Activated T-helper 2 cell treated with anti-CD3 and anti-CD28 coated beads, Interferon-gamma antibody, Interleukin-2, Interleukin-4, amounts not matched to agents 10 μg/mL and 5 μg/mL and 100 μg/mL, durations not matched to agents 14 hours and 24 hours and 36 hours (primary cell): ENCODE measurements at places on chromosomes 5 and 9.

DNA sequence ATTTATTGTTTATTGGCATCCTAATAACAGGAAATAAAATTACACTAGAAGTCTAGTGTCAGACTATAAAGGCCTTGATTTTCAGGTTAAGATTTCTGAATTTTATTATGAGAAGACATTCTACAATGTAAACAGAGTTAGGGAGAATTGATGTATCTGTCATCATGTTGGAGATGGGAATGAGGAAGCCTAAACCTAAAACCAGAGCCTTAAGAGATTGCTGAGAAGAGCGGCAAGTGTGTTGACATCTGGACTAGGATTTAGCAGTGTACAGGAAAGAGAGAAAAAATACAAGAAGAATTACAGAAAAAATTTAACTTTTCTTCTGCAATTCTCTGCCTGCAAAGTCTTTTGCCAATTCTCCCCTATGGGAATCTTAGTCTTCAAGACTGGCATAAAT lies 525.5 kb downstream of the NR2F1-AS1 start:
- H3K27ac ChIP-seq = no peak overlapping the region
- H3K27me3 ChIP-seq = no peaks in the 10 kb centered on the region
- H3K36me3 ChIP-seq = no peaks in the 10 kb centered on the region
- H3K4me1 ChIP-seq = no peaks in the 10 kb centered on the region
- DNase-seq = no peak

- H3K4me1 ChIP-seq = no peaks in the 10 kb centered on the region
- H3K27me3 ChIP-seq = no peaks in the 10 kb centered on the region
- H3K27ac ChIP-seq = no peak overlapping the region
- H3K36me3 ChIP-seq = no peaks in the 10 kb centered on the region
- no peak overlapping the region for H3K4me3 ChIP-seq
Measured at GRCh38 chr9:18549772-18550171, 75.8 kb downstream of the ADAMTSL1 start.

- no peaks in the 10 kb centered on the region for H3K27me3 ChIP-seq
- DNase-seq = no peak
- H3K36me3 ChIP-seq = no peaks in the 10 kb centered on the region
- no peaks in the 10 kb centered on the region for H3K4me1 ChIP-seq
- no peak overlapping the region for H3K4me3 ChIP-seq
- no peak overlapping the region for H3K27ac ChIP-seq
Measured at GRCh38 chr5:2459251-2459650, 292.2 kb downstream of the IRX2 start.

DNA sequence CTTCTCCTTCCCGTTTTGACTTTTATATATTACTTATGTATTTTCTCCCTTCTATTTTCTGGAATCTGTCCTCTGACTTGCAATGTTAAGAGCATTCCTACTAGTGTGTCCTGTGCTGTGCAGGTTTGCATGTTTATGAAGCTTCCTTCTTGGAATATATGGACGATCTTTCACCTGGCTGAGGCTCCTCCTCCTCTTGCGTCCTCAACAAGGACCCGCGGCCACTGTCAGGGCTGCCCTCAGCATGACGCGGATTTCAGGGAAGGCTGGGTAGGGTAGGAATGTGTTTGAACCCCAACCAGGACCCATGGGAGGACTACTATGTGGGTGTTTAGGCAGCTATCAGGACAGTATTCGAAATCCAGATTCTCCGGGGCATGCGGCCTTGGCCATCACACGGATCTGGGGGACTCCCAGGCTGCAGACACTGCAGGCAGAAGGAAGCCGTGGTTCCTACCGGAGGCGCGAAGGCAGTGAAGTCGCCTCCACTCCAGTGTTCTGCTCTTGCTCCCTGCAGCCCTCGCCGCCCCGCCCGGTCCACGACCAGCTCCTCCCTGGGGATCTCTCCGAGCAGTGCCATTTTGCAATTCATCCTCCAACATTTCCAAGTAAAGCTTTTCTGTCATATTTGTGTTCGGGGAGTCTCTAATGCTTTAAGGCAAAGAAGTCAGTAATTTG lies 37.0 kb upstream of the OSMR start:
- no peaks in the 10 kb centered on the region for H3K36me3 ChIP-seq
- no peak for DNase-seq
- no peak overlapping the region for H3K4me3 ChIP-seq
- H3K27me3 ChIP-seq = peaks cover 12% of the 10 kb centered on the region

DNA sequence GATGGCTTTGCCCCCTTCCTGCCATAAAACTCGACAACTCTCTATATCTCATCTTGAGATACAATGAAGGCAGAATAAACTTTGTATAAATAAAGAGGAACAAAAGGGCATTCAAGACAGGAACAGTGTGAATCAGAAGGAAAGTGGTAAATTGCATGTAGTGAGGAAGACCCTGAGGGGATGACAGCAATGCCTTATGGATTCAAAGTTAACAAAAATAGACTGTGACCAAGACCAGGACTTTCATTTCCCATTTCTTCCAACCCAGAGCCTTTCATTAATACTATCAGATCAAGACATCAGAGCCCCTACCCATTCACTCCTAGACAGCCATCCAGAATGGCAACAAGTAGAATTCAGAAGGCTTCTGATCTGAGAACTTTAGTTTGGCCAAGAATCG lies 46.4 kb upstream of the ZNF462 start:
- H3K4me3 ChIP-seq = no peak overlapping the region
- no peaks in the 10 kb centered on the region for H3K36me3 ChIP-seq
- H3K27me3 ChIP-seq = no peaks in the 10 kb centered on the region
- DNase-seq = no peak
- no peak overlapping the region for H3K27ac ChIP-seq

DNA sequence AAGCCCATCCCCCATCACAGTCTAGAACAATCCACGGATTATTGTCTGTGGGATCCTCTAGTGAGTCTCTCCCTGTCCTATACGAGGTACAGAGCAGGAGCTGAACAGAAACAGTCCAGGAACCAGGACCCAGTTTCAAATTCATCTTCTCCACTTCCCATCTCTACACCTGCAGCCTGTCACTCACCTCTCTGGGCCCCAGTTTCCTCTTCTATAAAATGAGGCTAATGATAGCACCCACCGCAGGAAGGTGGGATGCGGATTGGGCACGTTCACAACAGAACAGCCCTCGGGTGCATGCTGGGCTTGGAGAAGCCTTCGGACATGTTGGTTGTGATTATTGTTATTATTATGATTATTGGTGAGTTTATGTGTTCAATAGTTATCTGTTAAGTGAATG lies 78.5 kb downstream of the ANKRD33B start:
- no peaks in the 10 kb centered on the region for H3K27me3 ChIP-seq
- H3K4me1 ChIP-seq = peaks cover 28% of the 10 kb centered on the region
- H3K27ac ChIP-seq = no peak overlapping the region
- peaks cover 45% of the 10 kb centered on the region for H3K36me3 ChIP-seq

GRCh38 chr5:68843624-68844364 lies 250.0 kb upstream of the SLC30A5 start:
- no peak overlapping the region for H3K27ac ChIP-seq
- DNase-seq = no peak
- H3K36me3 ChIP-seq = no peaks in the 10 kb centered on the region
- H3K4me3 ChIP-seq = no peak overlapping the region
- peaks cover 4% of the 10 kb centered on the region for H3K27me3 ChIP-seq

GRCh38 chr5:139709582-139710318 lies 61.6 kb downstream of the CXXC5 start:
- H3K27me3 ChIP-seq = peaks cover 47% of the 10 kb centered on the region
- no peak for DNase-seq
- no peak overlapping the region for H3K27ac ChIP-seq
- H3K4me3 ChIP-seq = no peak overlapping the region
- H3K36me3 ChIP-seq = no peaks in the 10 kb centered on the region
- H3K4me1 ChIP-seq = peaks cover 2% of the 10 kb centered on the region
